Hair follicle dermal papilla cell (primary cell): ENCODE measurements at places on chromosomes 13 and 19. TPM values are rescaled to one million over a fixed set of nuclear protein-coding genes. Genes with fewer than 3 reads are reported as not detected.

The MAB21L1 gene
- total RNA-seq: 1.5 and 6.0 TPM in 2 replicates

The WDR87 gene
- under 0.01 TPM in 1 of 2 replicates, not detected in the other for total RNA-seq

The NLRP7 gene
- not detected in 2 replicates for total RNA-seq

The ATCAY gene
- not detected in 2 replicates for total RNA-seq

The CCL25 gene
- not detected in 2 replicates for total RNA-seq

The CCDC122 gene
- total RNA-seq: 4.7 and 5.5 TPM in 2 replicates

The CASP14 gene
- 0.12 TPM in 1 of 2 replicates, not detected in the other for total RNA-seq

The C13orf42 gene
- not detected in 2 replicates for total RNA-seq
